GM18507 (cell line): ENCODE measurements at places on chromosomes 12 and 14.

- no peak for DNase-seq
These were observed 381.8 kb downstream of the BTG1 start for GRCh38 chr12:91763654-91764370.

DNA sequence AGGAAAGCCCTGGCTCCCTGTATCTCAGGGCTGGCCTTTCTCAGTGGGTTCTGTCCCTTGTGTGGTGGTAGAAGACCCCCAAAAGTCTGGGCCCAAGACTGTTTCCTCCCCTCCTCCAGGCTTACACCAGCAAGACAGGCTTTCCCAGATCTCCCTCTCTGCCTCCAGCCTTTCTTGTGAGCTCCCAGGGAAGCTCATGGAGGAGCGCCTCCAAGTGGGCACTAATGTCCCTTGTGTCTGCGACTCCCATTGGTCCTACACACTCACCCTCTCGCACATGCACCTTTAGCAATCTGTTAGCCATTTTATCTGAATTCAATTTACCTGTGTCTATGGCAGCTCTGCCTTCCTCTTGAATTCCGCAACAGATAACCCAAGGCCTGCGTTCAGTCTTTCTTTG, 251.1 kb upstream of the CAND1 start:
- DNase-seq = no peak

GRCh38 chr14:71062581-71063303, 155.5 kb downstream of the PCNX1 start:
- DNase-seq = no peak

DNA sequence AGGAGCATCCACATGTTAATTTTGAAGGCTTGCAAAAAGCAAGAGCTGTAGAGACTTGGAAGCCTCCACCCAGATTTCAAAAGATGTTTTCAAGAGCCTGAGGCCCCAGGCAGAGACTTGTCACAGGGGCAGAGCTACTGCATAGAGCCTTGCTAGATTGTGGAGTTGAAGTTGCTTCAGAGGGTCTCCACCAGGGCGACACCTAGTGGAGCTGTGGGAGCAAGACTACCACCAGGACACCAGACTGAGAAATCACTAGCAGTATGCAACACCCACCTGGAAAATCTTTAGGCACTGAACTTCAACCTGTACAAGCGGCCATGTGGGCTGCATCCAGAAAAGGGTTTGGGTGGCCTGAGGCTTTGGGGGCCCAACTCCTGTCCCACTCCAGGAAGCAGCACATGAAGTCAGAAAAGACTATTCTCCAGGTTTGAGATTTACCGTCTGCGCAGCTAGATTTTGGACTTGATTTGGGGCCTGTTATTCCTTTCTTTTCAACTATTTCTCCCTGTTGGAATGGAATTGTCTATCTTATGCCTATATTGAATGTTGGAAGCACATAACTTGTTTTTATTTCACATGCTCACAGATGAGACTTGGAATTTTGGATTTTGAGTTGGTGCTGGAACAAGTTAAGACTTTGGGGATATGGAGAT, 508.6 kb downstream of the FLRT2 start:
- no peak for DNase-seq

DNA sequence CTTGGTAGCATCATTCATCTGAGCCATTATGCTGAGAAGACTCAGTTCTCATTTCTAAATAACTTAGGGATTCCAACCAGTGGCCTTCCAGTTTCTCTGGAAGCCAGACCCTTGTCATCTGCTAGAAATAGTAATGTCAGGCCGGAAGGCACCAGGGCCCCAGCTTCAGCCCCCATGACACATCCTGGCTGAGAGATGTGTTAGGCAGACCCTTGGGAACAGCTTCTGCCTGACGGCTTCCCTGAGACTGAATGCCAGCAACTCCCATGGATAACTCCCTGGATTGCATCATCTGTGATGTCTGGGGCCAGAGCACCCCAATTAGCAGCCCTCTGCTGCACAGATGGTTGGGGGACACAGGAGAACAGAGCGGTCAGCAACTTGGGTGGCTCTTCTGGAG, 583.5 kb upstream of the TBX3 start:
- DNase-seq = no peak

DNA sequence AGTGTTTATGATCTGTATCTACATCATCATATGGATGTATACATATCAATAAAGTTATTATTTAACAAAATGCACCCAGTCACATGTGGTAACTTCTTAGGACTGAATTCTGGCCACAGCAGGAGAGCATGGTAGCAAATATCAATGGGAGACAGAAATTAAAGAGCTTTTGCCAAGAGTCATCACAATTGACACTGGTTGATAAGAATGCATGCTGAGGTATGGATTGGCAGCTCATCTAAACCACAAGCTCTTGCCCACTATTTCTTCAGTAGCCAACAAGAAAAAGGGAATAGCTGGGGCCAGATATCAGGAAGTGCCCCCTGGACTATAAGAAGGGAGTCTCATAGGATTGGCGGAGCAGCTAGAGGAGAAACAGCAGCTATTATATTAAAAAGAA, 9.4 kb upstream of the PTGR2 start:
- DNase-seq = no peak

- DNase-seq = no peak
These were observed 1036.4 kb upstream of the FOXG1 start for GRCh38 chr14:27730204-27730603.

- DNase-seq = no peak
These were observed 7.6 kb downstream of the KIF26A start for GRCh38 chr14:104145826-104146601.

GRCh38 chr12:100919116-100919515, 124.5 kb downstream of the ANO4 start:
- DNase-seq = no peak

DNA sequence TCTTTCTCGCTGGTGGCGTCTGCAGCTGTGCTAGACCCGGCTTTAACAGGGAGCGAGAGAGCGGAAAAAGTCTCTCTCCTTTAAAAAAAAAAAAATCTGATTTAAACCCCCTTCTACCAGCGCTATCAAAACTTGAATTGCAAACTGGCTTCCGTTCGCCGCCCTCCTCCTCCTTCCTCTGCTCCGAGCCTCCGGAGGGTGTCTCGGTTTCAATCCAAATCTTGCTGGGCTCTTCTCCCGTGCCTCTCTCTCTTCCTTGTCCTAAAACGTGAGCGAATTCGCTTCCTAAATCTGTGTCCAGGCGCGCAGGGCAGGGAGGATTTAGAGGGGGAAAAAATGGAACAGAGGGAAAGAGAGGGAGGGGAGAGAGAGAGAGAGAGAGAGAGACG, 272 bp downstream of the TBX3 start:
- DNase-seq = no peak

DNA sequence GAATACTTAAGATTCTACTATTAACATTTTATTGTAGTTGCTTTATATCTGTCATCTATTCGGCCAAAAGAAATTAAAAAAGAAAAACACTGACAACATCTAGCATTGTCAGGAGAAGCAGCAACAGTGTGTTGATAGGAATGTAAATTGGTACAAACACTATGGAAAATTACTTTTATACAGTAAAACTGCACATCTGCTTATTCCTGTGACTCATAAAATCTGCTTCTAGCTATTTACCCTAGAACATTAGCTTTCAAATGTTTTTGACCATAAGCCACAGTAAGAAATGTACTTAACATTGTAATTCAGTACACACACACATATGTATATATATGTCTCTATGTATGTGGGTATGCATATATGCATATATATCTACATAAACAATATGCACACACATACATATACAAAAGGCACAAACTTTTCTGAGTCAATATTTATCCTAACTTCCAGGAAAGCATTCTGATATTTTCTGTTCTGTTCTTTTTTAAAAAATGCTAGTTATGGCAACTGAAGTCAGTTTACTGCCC, 278.9 kb upstream of the GARIN2 start:
- DNase-seq = no peak

GRCh38 chr14:98623788-98624415, 648.1 kb downstream of the BCL11B start:
- DNase-seq = no peak

GRCh38 chr14:89032086-89032649, 207.7 kb downstream of the TTC8 start:
- DNase-seq = no peak

GRCh38 chr14:32938719-32939253, at the start of gene NPAS3:
NPAS3 (plus strand) TSS chr14:32938879.
- no peak for DNase-seq

DNA sequence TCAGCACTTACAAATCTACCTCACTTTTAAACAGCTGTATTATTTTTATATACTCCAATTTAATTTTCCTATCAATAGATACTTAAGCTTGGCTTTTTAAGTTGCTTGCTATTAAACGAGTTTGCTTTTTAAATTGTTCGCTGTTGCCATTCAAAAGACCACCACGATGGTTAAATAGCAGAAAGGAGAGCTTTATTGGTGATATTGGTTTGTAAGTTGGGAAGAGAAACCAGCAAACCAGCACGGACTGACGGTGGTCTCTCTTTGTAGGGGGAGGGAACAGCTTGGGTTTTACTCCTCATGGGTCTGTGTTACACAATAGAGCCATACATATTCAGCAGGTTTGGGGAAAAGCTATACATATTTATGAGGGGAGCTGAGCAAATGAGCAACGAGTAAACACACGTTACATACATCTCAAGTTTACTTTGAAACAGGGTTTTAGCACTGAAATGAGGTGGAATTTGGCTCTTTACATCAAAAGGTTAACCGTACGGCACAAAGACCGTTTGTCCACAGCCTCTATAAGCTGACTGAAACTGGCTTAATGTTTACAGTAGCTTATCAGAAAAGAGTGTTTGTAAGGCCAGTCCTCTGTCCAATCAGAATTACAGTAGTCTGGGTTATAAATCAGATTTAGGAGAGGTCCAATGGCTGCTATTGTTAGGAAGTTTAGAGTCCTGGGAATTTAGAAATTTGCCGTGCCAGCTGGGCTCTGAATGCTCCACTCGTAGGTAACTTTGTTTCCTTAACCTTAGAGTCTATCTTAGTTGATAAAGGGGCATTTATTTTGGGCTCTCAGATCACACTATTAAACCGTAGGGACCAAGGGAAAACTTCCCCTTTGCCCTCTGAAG, 69.7 kb upstream of the DHRS4 start:
- no peak for DNase-seq

DNA sequence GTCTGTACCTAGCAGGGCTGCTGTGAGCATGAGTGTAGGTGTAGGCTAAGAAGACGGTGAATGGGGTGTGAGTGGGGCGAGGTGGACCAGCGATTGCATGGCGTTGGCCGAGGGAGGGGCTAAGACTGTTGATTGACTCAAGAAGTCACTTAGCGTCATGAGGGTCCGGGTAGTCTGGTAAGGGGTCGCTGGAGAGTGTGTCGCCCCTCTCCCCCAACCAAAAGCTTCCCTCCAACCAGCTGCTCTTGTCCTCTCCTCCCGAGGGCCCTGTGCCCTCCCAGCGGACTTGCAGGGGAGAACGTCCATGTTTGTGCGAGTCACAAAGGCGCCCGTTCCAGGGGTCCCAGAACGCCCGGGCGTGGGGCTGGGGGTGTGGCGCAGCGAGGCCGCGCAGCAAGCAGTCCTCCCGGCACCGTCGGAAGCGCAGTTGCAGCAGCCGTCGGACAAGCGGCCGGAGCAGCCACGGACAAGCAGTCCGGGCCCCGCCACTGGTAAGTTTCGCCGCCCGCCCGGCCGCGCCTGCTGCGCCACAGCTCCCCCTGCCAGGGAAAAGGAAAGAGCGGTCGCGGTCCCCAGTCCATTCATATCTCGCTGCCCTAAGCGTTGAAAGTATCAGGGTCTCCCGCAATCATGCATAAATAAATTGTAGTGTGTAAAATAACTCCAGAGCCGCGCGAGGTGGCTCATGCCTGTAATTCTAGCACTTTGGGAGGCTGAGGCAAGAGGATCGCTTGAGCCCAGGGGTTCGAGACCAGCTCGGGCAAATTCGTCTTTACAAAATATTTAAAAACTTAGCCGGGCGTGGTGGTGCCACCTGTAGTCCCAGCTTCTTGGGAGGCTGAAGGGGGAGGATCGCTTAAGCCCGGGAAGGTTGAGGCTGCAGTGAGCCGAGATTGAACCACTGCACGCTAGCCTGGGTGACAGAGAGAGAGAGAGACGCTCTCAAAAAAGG, at the start of gene CCDC63:
CCDC63 (plus strand) TSS at position 373 of the 952 bp plus-strand sequence. CDS start 5,968 bp downstream, outside the sequence.
- peak; percentile 25 for DNase-seq

DNA sequence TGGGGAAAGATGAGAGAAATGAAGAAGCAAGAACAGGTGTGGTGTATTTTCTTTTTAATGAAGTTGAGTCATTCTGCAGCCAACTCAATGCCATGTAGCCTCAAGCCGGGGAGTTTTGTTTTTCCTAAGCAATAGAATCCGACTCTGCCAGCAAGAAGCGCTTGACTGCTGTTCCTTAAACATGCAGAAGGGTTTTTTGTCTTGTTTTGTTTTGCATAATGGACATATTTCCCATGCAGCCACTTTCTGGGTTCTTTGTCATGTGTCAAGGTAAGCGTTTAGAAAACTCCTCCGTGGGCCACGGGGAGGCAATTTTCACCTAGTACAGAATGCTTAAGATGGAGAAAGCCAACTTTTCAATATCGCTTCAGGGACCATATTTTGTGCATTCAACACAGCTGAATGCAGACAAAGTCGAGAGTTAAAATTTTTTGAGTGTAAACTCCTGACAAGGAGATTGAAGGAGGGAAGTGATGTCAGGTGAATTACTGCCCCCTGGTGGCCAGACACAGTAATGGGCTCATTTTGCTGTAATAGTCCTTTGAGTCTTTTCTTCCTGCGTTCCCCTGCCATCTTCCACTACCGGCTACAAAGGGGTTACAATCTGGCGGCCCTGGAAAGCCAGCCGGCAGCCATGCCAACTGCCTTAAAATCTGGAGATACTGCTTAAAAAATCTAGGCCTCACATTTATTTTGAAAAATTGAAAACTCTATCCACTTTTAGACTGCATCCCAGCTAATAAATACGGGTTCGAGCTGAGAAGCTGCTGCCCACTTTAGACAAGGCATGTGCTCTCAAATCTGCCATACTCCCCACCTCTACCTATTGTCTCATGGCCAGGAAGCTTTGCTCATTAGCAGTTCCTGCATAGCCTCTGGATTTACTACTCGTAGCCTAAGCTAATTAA, 3.2 kb upstream of the FICD start:
- DNase-seq = no peak

DNA sequence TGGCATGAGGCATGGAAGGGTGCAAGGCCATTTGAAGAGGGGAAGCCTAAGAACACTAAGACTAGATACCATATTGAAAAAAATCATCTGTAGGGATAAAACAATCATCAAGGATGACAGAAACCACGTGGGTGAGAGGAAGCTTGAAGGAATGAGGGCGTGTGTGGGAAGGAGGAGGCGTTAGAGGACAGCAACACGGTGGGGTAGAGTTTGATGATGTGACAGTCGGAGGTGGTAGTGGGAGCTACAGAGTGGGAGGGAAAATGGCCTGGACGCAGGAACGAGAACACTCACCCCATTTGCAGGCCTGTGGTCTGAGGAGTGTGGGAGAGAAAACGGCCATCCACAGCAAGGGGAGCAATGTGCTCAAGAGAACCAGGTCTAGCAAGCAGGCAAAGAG, 25.4 kb upstream of the NUDT4 start:
- no peak for DNase-seq

- no peak for DNase-seq
These were observed 6.8 kb downstream of the KRT74 start for GRCh38 chr12:52566847-52567291.

GRCh38 chr12:123532808-123533649, 490 bp downstream of the RILPL1 start:
- no peak for DNase-seq

GRCh38 chr12:106205208-106206069, 42.4 kb downstream of the CKAP4 start:
- DNase-seq = no peak
